ENCODE measurements at places on chromosomes 16 and 17.
A peak's percentile ranks its signal among the peaks of the same experiment; 100 is the strongest.

DNA sequence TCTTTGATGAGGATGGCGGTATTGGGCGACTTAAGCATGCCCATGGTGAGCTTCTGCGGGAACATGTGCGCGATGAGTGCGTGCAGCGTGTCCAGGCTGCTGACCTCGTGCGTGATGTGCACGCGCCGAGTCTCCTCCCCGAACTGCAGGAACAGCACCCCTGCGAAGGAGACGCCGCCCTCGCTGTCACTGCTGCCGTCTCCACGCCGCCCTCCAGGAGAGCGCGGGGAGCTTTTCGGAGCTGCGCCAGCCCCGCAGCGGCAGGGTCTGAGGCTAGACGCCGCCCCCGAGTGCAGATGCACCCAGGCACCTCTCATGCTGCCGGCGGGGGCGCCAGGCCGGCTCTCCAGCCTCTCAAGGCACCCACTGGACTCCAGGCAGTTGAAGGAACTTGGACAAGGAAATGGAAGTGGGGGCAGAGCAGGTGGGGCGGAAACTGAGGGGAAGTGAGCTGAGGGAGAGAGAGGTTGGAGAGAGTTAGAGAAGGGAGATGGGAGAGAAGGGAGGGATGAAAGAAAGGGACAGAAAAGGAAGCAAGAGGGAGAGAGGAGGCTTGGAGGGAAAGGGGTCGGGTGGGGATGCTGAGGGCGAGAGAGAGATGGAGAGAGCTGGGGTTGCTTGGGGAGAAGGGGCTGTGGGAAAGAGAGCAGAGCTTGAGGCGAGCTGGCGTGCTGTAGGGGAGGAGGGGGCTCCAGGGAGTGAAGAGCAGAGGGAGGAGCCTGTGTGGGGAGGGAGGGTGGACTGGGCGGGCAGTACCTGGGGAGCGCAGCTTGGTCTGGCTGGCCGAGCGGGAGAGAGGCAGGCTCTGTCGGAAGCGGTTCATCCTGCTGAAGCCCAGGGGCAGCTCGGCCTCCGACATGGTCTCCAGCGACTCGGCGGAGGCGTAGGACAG lies 42.1 kb downstream of the SRCIN1 start:
- DNase-seq = no peak

DNA sequence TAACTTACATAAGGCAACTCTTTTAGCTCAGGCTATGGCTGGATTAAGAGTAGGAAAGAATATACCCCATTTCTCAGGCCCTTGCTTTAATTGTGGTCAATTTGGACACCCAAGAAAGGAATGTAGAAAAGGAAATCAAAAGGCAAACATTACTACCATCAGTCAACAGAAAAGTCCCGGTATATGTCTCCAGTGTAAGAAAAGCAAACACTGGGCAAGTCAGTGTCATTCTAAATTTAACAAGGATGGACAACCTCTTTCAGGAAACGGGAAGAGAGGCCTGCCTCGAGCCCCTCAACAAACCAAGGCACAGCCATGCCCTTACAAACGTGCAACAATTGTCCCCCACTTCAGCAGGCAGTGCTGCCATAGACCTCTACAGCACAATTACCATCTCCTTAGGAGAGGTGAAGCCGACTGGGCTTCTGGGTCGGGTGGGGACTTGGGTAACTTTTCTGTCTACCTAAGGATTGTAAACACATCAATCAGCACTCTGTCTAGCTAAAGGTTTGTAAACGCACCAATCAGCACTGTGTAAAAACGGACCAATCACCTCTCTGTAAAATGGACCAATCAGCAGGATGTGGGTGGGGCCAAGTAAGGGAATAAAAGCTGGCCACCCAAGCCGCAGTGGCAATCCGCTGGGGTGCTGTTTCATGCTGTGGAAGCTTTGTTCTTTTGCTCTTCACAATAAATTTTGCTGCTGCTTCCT lies 12.4 kb downstream of the MRPL58 start:
- DNase-seq = no peak

DNA sequence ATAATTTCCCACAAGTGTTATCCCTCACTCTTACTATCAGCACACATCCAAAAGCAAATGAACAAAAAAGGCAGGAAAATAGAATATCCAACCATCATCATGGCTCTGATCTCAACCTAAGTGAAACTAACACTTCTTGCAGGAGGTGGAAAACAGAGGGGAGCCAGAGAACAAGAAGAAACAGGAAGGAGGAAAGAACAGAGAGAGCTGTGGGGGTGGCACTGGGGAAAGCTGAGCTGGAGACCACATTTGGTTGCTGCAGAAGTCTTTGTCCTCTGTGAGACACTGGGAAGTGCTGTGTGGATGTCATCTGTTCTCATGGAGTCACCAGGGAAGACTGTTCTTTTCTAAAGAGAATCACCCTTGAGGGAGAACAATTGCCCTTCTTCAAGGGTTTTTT lies 34.7 kb downstream of the GRB7 start:
- DNase-seq = no peak

DNA sequence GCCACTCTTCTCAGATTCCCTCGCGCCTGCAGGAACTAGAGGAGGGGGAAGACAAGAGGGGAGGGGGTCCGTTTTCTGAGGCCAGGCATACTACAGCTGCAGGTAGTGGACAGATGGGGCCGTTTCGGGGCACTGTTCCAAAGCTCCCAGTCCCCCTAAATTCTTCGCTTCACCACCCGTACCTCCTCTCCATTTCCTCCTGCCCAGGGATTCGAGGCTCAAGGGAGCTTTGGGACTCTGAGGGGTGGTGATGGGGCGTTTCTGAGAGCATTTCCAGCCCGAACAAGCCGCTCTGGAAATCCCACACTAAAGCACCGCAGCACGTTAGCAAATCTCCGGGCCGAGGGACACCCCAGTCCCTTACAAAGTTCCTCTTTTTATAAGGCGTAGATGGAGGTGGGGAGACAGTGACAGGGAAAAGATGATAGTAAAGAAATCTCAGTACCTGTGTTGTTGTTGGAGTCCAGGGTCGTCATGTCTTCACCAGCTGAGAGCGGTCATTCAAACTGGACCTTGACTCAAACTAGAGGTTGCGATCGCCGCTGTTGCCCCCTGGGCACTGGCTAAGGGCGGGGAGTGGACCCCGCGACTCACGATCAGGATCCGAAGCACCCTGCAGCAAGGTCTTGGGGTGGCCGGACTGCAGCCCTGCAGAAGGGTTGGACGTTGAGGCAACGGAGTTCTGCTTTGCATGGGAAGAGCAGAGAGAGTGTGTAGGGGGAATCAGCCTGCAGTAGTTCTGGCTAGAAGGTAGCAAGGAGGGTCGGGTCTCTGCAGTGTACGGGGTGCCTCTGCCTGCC lies 570 bp downstream of the NR1D1 start:
- no peak for DNase-seq

DNA sequence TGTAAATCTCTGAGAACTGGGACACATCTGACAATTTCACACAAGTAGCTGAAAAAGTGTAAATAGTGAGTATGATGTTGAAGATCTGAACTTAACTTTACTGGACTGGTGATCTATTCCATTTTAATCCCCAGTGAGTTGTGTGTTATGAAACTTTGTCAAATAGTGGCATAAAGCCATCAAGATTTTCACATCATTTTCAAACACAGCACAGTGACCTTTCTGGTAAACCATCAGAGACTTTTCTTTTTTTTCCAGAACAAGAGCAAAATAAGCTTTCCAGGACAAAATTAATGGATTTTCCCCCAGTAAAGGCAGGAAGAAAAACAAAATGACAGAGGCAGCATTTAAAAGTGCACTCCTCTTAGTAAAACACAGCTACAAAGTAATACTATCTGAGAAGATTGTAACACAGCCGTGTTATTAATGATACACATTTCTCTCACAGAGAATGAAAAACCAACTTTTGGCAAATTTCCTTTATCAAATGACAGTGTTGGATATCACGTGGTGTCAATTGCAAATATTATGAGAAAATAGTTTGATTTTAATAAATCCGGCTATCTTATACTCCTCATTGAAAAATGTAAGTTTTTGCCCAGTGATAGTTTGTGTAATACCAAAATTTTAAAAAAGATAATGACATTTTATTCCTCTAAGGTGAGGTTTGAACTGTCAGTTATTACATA lies 16.8 kb upstream of the COL1A1 start:
- DNase-seq = no peak

- no peak for DNase-seq
Observed at GRCh38 chr17:35214192-35214591, 20.0 kb upstream of the SLC35G3 start.

GRCh38 chr17:80998118-80998747 lies 6.6 kb downstream of the CHMP6 start:
- DNase-seq = no peak

DNA sequence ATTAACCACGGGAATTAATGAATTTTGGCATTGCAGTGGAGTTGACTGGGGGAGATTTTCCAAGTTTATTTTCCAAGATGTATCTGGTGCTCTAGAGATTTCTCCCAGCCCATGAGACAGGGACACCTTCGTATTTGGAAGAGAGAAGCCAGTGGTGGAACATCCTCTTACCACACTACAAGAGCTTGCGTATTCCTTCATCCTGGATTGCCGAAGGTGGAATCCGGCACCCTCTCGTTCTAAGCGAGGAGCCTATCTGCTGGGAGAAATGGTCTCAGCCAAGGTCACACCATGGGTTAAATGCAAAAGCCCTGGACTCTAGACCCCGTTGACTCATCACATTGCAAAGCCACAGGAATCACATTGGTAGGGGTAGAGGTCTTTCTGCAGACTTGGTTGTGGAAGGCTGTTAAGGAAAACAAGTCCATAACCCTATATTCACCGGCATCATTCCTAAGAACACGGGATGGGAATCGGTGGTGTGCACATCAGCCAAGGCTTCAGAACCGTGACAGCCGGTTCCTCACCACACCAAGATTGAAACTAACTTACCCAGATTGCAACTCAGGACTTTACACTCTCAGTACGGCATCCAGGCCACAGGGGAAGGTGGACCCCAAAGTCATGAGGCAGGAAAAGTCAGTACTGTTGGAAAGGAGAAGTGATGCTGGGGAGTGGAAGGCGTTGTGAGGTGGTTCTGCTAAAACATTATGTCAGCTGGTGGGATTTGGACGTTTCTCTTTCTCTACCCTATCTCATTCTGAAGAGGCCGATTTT lies 259.8 kb downstream of the CPPED1 start:
- no peak for DNase-seq

DNA sequence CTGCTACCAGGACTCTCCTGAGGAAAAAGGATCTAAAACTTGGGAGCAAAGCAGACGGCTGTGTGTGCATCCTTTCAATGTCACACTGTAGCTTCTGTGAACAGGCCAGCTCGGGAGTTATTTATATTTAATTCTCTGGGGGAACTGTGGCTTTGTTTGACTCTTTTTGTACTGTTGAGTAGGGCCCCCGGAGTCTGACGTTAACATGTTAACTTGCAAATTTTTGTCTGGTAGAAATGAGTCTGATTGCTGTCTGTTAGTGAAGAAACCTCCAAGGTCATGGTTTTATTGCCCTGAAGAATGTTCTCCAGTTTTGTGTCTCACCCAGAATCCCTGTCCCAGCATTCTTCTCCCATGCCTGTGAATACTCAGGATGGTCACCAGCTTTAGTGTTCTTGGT lies 14.2 kb upstream of the KCNG4 start:
- no peak for DNase-seq

GRCh38 chr16:11500700-11501346 lies 85.9 kb downstream of the LITAF start:
- DNase-seq = no peak

- DNase-seq = no peak
Observed at GRCh38 chr17:32518646-32519227, 31.9 kb downstream of the CDK5R1 start.

DNA sequence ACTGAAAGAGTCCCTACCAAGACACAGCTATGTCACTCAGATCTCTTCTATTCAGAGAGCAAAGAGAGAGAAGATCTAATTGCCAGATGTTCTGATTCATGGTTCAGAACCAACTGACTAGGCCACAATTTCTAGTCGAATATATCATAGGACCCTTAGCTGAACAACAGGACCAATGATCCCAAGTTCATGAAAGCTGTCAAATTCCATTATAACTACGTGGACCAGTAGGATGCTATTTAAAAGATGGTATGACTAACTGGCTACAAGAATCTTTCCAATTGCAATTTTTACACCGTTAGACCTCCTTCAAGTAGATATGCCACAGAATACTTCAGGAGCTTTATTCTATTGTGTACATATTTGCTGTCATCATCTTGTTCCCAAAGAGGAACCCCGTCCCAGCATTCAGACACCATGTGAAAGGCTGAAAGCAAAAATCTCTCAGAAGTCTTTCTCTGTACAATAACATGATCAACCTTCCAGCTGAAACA lies 26.0 kb downstream of the DCUN1D3 start:
- no peak for DNase-seq

GRCh38 chr17:29116804-29117753 lies 63.1 kb downstream of the MYO18A start:
- peak; percentile 62 for DNase-seq

DNA sequence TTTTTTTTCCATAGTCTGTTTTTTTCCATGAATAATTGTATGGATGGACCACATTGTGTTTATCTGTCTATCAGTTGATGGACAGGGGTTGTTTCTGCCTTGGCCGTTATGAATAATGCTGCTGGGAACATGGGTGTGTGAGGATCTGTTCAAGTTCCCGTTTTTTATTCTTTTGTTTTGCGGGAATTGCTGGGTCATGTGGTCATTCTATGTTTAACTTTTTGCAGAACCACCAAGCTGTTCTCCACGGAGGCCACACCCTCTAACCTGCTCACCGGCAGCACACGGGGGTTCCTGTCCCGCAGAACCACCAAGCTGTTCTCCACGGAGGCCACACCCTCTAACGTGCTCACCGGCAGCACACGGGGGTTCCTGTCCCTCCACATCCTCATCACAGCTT lies 5.9 kb upstream of the MSLN start:
- no peak for DNase-seq

DNA sequence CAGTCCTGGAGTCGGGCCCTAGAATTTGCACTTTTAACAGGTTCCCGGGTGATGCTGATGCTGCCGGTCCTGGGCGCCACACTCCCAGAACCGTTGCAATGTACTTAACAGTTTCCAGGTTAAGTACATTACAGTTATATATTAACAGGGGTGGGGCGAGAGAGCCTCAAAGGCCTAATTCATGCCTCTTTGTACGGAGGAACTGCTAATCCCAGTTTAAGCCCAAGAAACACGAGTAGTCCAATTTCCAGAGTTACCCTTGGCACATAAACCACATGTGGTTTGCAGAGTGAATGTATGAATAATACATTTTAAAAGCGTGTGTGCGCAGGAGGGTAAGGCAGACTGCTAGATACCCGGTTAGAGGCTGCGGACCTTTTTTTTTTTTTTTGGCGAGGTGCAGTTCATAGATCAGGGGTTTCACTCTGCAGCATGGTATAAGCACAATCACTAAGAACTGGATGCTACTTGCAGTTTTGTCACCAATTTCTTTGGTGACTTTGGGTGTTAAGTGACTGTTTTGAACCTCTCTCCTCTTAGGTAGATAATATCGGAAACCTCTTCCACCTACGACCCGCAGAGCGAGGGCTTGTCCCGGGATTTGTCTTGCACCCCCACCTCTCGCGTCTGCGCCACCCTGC lies 713 bp downstream of the COX11 start:
- DNase-seq = no peak

GRCh38 chr16:87382023-87382785 lies 1.4 kb downstream of the FBXO31 start:
- no peak for DNase-seq

DNA sequence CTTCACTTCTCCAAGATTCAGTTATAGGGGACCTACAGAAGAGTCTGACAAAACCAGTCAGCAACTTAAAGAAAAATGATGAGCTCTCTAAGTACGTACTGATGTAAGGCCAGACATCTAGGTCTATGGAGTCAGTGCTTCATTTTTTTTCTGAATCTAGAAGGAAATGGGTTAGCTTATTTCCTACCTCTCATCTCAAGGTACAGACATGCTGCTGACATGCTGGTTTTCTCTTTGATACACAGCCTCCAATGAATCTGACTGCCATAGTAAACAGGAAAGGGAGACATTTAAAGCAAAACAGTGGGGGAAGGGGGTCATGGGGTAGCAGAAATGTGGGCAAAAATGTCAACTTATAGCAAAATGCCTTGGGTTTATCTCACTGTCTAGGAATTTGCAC lies 16.4 kb downstream of the CDR2 start:
- no peak for DNase-seq

All from stimulated activated CD8-positive, alpha-beta memory T cell treated with anti-CD3 and anti-CD28 coated beads, Interleukin-7, amount 100 ng/mL, for 24 hours (primary cell).